NCI-H1105 (cell line): ENCODE measurements at places on chromosomes 12 and 14.

GRCh38 chr12:90253136-90253535 lies 544.5 kb upstream of the ATP2B1 start:
- no peak for DNase-seq

GRCh38 chr14:78345131-78345744 lies 175.1 kb downstream of the NRXN3 start:
- peak; percentile 45 for DNase-seq

DNA sequence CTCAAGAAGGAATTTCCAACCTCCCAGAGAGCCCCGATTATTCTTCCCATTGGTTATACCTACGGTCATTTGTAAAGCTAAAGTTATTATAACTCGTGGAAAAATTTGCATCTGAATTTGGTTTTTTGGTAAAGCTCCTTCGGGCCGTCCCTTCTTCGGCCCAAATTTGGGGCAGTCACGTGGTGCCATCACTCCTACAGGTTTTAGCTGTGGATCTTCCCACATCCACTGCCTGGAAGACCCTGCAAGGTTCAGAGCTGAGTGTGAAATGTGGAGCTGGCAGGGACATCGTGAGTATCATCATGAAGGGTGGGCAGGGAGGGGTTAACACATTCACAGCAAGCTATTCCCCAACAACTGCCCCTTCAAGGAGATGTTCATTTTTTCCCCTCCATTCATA lies 105.7 kb downstream of the NT5DC3 start:
- no peak for DNase-seq

DNA sequence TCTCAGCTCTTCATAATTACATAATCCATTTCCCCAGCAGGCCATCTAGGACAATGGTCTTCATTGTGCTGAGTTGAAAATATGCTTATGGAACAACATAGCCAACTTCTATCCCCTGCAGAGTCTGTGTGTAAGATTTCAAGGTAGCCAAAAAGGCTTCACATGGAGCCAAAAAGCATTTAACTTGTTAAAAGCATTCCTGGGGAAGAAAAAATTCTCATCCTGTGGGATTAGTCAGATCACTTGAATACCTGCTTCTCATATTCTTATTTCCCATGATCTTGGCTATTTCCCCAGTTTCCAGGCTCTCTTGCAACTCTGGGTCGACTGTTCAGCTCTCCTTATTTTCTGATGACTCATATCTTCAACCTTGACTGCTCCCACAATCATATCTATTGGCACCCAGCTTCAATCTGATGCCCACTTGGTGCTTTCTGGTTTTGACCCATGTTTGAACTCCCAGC lies 178.9 kb downstream of the KLHL28 start:
- no peak for DNase-seq

GRCh38 chr14:49966971-49967630 lies 74.2 kb downstream of the ARF6 start:
- DNase-seq = no peak

- no peak for DNase-seq
Observed at GRCh38 chr14:38201137-38201828, 6.4 kb upstream of the SSTR1 start.

GRCh38 chr12:4911316-4911994 lies 1.8 kb downstream of the KCNA1 start:
- DNase-seq = no peak

DNA sequence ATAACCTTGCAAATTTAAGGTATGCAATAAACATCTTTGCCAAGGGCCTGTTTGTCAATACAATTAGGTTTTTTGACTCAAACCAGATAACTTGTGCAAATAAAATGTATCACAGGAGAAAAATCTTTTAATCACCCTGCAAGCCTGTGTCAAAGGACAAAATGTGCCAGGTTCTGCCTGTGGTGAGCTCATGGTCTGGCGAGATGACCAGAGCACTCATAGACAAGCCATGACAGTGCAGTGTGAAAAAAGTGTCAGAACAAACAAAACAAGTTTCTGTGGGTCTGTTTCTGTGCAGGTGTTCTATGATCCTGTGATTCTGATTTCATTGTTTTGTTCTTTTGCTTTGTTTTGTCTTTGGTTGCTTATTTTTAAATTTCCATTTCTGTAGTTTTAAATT lies 847.2 kb downstream of the VRK1 start:
- no peak for DNase-seq

- DNase-seq = no peak
Observed at GRCh38 chr12:122226366-122227125, 694 bp upstream of the DIABLO start.

- DNase-seq = no peak
Observed at GRCh38 chr14:74695406-74695805, 17.5 kb downstream of the AREL1 start.

- no peak for DNase-seq
Observed at GRCh38 chr12:25769082-25769945, 189.2 kb upstream of the RASSF8 start.

- no peak for DNase-seq
Observed at GRCh38 chr14:29788093-29788492, 139.6 kb downstream of the PRKD1 start.

DNA sequence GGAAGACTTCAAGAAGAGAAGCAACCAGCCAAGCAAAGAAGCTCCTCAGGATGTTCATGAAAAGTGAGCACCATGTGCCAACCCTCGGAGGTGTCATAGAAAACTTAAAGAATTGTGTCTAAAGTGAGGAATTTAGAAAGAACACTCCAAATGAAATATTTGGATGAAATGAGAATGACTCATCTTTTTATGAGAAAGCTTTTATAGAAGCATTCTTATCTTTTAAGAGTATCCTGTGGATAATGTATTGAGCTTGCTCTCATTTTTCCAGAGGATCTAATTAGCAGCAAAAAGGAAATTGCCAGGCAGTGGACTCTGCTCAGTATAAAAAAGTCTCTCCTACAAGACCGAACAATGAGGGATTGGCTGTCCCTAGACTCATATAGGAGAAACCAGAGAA lies 454.9 kb downstream of the LRIG3 start:
- no peak for DNase-seq

DNA sequence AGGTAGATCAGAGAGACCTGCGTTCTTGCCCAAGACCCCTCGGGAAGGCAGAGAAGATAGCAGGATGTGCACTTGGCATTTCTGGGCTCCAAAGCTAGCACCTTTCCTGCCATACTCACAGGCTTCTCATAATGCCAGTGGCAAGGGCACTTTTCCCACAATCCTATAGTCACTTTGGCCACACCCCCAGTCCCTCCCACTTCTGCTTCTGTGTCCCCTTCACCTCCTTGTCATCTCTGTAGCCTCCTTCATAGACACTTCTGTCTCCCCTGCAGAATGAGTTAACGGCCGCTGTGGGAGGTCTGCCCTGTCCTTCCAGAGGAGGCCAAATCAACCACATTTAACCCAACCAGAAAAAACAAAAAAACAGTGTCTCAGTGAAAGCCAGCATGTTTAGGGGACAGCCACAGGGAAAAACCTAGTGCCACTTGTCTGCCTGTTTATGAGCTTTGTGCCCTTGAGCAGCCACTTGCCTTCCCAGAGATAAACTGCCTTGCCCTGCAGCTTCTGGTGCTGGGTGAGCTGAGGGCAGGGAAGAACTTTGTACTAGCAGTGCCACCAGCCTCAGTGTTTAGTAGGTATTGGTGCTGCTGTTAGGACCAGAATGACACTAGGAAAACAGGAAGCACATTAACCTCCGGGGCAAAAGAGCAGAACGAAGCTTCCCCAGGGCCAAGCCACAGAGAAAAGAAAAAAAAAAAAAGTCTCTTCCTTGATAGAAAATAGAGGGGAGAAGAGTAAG lies 193.0 kb upstream of the PWP1 start:
- no peak for DNase-seq

GRCh38 chr12:50981319-50982239 lies 29.2 kb downstream of the HIGD1C start:
- no peak for DNase-seq

GRCh38 chr14:104675447-104675846 lies 14.0 kb upstream of the INF2 start:
- no peak for DNase-seq

GRCh38 chr14:34733245-34733644 lies 18.9 kb upstream of the CFL2 start:
- DNase-seq = no peak

DNA sequence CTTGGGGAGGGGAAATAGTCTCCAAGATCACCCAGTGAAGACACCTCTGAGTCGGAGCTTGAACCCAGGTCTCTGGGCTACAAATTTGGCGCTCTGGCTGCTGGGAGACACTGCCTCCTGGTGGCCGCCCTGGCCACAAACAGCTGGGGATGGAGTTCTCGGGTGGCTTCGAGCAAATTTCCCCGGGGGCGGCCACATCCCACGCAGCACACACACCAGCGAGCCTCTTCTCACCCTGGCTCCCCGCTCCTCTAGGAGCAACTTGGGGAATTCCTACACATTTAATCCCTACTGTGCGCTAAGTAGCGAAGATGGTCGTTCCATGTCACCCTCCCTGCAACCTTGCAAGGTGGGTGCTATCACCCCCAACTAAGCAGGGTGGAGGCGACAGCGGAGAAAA lies 66.2 kb upstream of the BEGAIN start:
- no peak for DNase-seq

GRCh38 chr12:112595410-112595809 lies 176.7 kb downstream of the PTPN11 start:
- DNase-seq = no peak

DNA sequence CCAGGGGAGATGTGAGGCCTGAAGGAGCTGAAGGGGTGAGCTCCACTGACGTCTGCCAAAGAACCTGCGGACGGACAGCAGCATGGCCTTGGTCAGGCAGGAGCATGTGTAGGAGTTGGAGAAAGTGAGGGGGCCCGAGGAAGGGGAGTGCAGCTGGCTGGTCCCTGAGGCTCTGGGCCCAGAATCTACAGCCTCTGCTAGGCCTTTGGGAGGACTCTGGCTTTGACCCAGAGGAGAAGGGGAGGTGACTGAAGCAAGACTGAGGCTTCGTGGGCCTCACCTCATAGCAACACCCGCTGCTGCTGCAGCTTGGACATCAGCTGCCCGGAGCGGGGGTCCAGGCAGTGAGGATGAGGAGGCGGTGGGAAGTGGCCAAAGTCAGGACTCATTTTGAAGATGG lies 216.6 kb upstream of the FKBP4 start:
- DNase-seq = no peak

DNA sequence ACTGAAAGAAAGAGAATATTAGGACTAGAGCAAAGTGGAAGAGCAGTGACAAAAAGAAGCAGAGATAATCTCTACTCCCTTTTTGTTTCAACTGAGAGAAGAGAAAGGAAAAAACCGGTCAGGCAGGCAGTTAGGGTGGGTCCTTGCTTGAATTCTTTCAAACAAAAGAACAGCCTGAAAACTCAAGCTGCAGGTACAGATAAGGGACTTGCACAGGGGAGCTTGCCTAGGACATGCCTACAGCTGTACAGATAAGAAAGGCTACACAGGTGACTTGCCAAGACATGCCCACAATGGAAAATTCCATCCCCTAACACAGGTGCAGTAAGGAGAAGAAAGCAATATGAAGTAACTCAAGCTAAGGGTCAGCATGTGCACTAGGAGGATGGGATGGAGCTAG lies 532.2 kb upstream of the MIS18BP1 start:
- DNase-seq = peak; percentile 4

- no peak for DNase-seq
Observed at GRCh38 chr14:105223770-105224544, 24.4 kb upstream of the BTBD6 start.

DNA sequence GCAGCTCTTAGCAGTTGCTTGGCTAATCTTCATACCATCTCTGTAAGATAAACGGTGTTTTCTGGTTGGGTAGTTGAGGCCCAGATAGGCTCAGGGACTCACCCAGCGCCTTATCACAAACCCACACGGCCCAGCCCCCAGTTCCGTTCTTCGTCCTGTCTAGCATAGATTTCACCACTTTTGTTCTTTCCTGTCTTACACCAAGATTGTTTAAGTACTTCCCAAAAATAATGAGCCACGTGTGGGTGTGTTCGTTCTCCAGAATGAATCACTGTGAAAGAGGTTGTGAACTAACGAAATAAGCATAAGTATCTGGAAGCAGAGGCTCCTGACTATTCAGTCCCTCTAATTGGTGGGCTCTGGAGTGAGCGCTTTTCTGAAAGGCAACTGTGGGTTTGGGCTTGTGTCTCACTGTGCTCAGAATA lies 21.4 kb downstream of the ACVR1B start:
- no peak for DNase-seq

DNA sequence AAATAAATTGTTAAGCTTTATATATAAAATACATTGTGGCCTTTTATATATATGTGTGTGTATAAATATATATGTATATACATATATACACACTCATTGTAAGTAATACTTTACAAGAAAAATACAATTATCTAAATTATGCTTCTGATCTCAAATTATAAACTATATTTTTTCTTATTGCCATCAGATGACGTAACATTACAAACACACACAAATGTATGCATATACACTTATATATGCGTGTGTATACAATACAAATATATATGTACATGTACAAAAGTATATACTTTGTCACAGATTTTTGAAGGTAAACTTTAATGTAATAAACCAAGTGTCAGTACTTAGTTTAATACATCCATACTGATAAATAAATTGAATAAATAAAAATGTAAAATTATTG lies 278.9 kb upstream of the LMO3 start:
- DNase-seq = no peak

DNA sequence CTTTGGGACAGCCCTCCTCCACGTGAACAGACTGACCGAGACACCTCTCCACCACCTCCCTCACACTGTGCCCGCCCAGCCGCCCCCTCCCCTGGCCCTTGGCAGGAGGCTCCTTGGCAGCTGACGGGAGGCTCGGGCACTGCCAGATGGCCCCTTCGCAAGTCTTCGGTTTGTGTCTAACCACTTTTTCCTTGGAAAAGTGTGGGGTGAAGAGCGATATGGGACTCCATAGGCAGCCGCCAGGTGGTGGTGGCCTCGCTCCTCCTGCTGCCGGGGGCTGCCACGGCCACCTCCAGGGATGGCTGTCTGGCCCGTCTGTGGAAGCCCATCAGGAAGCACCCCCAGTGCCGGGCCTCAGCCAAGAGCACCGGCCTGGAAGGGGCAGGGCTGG lies 58.7 kb downstream of the LRCOL1 start:
- no peak for DNase-seq

DNA sequence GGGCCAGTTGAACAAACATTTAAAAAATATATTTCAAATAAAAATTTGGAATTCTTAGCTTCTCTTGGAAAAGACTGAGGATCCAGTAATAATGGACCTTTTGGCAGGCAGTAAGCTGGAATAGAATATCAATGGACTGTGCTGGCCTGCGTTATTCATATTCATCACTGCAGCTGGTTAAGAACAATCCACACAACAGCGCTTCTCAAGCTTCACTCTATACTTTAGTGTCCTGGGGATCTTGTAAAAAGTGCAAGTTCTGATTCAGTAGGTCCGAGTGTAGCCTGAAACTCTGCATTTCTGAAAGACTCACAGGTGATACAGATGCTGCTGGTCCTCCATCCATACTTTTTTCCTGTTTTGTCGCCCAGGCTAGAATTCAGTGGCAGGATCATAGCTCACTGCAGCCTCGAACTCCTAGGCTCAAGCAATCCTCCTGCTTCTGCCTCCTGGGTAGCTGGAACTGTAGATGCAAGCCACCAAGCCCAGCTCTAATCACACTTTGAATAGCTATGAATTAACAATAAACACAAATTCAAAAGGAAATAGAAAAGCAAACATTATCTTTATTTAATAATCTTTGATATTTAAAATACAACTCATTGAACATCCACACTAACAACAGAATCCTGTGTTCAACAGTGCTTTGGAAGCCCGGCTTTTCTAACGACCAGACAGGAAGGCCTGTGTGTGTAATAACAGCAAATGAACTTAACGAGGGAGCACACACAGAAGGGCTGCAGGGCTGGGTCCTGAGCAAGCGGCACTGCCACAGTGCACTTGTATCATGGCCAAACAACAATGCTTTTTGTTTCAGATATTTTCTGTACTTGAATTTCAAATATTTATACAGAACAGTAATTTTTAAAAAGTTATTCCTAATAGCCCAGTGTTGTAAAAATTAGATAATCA lies 18.4 kb upstream of the TRIP11 start:
- no peak for DNase-seq
